ENCODE measurements at places on chromosomes 6 and 20.
A peak's percentile ranks its signal among the peaks of the same experiment; 100 is the strongest.

GRCh38 chr6:150250826-150251225 is 108.0 kb downstream of the PPP1R14C start:
- peak; percentile 68 for DNase-seq

DNA sequence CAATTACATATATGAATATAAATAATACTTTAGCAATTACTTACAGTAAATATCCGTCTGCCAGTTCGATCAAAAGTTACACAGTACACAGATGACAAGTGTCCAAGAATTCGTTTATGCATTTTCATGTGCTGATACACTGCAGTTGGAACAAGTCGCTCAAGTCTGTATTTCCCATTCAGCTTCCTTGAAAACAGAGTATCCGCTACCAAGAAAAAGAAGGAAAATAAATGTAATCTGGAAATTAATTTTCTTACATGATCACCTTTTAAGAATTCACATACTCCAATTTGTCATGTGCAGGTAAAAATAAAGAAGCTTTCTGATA is 35.3 kb downstream of the PHIP start:
- no peak for DNase-seq

DNA sequence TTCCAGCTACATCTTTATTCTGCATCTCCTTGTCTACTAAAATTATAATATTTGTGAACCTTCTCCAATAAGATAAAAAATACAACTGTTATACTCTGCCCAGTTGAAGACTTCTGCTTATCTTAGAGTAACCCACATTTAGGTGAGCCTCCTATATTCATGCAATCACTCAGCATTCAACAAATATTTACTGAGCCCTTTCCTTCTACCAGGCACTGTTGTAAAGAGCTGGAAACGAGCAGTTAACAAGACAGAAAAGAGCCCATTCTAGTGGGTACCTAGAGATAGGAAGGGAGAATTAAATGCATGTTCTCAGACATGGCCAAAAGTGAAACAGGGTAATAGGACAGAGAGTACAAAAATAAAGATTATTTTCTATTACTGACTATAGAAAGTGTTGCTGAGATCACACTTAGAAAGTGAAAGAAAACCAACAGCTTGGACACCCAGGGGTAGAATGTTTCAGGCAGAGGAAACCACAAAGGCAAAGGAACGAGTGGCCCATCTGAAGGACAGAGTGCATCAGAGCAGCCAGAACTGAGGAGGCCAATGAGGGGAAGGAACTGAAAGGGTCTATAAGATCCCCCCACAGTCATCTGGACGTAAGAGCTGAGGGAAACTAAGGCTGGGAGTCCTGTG is 50.8 kb upstream of the SMLR1 start:
- DNase-seq, result no peak

GRCh38 chr6:78831492-78831891 is 35.9 kb upstream of the IRAK1BP1 start:
- no peak for DNase-seq

DNA sequence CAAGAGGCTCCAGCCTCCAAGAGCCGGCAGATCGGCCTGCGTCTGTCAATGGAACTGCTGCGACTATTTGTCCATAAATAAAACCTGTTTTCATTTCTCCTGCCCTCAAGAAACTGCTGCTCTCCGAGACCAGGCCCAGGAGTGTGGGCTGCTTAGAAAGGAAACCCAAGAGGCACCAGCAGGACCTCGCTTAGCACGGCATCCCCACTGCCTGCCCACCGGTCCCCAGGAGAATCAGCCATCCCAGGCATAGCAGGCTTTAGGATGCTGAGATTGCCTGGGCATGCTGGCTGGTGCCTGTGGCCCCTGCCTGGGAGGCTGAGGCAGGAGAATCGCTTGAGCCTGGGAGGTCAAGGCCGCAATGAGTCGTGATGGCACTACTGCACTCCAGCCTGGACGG is 17.6 kb downstream of the NTSR1 start:
- DNase-seq, result no peak

DNA sequence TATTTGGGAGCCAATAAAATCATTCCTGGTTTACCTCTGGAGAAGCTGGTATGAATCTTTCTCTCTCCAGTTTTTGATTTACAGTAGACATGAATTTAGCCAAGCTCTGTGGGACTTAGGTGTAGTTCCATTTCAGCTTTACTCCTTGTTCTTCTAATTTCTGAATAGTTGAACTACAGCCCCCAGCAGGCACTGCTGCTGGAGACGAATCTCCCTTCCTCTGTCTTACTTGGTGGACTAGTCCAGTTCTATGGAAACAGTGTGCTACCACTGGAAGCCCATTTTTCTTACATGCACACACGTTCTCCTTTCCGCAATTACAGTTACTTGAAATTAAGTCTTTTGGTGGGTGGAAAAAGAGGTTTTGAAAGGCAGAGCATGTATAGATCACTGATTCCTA is 42.3 kb downstream of the RALGAPB start:
- no peak for DNase-seq

DNA sequence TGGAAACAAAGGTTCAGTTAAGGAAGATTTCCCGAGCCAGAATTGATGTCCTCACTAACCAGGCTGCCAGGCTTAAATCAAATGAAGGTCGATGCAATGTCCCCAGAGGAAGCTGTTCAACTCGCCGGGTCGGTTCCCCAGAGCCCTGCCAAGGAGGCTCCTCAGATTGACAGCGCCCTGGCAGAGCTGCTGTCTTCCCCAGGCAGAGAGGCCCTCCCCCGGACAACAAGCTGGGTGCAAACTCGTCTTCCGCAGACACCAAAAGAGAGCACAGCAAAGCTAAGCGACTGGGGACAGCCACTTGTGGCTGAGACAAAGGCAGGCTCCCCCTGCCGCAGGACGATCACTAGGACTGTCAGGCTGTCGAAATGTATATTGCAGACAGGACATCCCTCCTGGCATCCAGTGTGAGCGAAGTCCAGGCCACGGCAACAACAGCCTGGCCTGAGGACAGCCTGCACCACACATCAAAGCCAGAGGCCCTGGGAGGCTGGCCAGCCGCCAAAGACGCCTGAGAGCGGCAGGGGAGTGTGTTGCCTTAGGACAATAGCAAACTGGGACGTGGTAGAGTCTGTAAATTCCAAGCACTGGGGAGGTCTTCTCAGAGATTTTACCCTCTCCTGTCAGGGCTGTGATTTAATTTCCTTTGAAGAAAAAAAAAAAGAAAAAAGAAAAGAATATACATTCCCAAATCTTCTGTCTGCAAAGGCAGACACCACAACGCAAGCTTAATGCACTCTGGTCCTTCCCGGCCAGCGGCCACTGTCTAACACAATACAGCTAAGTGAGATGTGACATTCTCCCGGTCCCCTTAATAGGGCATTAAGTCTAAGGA is 99.1 kb downstream of the HIVEP2 start:
- DNase-seq, result no peak

GRCh38 chr20:19859444-19859843 is 101.4 kb downstream of the RIN2 start:
- no peak for DNase-seq

GRCh38 chr20:58251979-58252591 is 23.6 kb upstream of the ANKRD60 start:
- DNase-seq, result peak; percentile 59

DNA sequence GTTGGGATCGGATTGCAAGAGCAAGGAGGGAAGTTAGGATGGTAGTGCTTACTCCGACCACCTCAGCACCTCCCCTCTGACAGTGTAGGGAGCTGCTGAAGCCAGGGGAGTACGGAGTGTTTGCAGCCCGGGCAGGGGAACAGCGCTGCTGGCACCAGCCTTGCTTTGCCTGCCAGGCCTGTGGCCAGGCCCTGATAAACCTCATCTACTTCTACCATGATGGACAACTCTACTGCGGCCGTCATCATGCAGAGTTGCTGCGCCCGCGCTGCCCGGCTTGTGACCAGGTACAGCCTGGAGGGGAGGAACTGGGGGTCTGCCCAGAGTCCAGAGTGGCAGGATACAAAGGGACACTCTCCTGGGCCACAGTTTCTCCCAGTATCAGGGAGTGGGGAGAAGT is 2.2 kb upstream of the TOMM6 start:
- no peak for DNase-seq

GRCh38 chr20:23096097-23096496 is 10.0 kb upstream of the CD93 start:
- DNase-seq, result no peak

- no peak for DNase-seq
These were observed 41.2 kb upstream of the CHRNA4 start for GRCh38 chr20:63402181-63402859.

GRCh38 chr20:38239441-38239840 is 21.1 kb downstream of the KIAA1755 start:
- no peak for DNase-seq

DNA sequence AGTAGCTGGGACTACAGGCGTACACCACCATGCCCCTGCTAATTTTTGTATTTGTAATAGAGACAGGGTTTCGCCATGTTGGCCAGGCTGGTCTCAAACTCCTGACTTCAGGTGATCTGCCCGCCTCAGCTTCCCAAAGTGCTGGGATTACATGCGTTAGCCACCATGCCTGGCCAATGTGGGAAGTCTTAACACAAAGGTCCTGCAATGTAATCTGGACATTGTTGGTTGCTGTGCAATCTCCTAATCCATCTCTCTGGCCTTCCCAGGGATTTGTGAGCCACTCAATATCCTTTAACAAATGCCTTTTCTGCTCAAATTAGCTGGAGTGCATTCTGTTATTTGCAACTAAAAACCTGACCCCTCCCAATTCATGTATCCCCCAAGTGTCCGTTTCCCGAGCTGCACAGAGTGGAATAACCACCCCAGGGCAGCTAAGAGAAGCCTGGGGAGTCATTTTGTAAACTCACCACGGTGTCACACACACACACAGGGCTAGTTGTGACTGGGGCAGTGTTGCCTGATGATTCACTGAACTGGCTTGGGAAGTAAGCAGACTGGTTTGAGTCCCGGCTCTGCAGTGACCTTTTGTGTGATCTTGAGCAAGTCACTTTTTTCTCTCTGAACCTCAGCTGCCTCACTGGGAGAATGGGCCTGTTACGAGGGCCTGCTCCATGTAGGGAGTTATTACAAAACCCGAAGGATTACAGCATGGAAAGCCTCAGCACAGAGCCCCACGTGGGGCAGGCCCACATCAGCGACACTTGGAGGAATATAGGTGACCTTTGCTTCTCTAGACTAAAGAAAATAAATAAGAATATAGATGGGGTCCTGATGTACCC is 152.3 kb downstream of the ZMYND8 start:
- DNase-seq, result peak; percentile 21

GRCh38 chr6:40440053-40440452 is 147.1 kb downstream of the LRFN2 start:
- DNase-seq, result no peak

DNA sequence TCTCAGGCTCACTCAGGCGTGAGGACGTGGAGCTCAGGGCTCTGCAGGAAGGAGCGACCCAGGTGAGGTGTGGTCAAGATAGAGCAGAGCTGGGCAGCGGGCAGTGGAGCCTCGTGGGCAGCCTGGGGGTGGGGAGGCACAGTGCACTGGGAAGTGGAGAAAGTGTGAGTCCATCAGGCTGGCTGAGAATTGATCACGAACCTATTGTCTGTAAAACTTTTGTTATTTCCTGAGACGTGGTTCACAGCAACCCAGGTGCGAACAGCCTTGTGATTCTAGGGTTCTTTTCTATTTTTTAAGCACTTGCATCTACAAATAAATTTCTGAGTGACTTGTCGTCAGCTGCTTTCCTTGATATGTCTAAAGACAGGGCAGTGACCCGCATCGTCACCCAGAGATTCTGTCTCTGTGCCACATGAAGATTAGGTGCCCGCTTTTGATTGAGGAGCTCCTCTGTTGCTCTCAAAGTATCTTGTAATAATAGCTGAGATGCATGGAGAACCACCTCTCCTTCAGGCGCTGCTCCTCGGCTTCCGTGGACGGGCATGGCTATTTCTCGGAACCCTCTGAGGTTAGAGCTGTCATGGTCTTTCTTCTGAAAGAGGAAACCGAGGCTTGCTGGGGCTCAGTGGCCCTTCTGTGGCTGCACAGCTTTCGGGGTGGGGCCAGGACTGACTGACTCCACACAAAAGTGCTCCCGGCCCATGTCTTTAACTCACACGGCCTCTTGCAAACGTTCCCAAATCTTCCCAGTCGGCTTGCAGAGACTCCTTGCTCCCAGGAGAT is 662 bp upstream of the CCR6 start:
- no peak for DNase-seq

- no peak for DNase-seq
These were observed 13.4 kb downstream of the COL11A2 start for GRCh38 chr6:33178755-33179475.

DNA sequence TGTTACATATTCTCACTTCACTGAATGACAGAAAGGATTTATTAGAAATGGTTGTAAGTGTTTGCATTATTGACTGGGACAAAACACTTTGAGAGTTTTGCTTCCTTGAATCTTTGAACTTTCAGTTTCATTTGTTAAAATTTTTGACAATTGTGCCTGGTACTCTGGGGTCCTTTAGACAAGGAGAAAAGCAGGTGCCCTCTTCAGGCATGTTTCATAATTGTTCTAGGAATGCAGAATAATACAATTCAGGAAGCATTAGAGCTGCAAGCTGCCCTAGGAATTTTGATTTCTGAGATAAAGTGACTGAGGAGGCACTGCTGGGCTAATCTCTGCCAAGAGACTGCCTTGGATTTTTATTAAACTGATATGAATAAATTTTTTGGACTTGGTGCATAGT is 49.7 kb downstream of the TOP1 start:
- no peak for DNase-seq

- no peak for DNase-seq
These were observed 199.2 kb upstream of the SUPT3H start for GRCh38 chr6:45576648-45577624.

DNA sequence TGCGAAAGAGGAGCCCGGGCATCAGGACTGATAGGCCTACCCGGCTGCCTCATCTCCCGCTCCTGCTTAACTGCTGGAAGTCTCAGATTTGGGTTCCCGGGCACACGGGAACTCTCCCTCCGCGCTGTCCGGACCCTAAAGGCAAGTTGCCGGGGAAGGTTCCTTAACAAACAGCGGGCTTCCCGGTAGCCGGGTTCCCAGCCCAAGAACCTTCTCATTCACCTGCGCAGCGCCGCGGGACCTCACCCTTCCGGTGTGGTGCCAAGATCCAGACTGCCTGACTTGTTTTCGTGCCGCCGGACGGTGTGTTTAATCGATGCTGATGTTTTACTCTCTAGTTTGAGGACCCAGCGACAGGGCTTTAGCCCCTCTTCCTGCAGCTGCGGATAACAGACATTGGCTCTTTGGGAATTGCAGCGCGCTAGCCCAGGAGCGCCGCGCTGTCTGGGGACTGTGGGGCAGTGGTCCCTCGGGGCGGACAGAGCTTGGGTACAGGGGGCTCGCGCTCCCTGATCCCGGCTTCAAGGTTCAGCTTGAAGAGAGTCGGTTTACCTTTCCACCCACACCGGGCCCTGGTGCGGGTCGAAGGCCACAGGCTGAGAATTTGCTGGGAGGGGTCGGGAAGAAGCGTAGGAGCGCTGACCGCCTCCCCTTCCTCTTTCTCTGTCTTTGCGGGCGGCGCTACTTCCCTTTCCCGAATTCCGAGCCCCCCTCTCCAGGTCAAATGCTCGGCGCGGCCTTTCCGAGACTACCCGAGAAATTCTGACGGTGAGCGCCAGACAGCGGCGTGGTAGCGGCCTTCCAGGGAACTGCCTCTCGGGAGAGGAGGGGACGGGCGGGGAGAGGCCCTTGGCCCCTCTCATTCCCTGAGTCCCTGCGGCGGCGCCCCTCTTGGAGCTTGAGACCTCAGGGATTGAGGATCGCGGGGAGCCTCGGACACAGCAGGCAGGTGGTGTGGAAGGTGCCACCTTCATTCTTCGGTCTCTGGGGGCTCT is 17.2 kb downstream of the ABT1 start:
- no peak for DNase-seq

GRCh38 chr6:71721642-71722041 is 164.7 kb upstream of the RIMS1 start:
- DNase-seq, result peak; percentile 53

Measured in GM04503 (cell line).